Fibroblast of skin of right biceps (primary cell): ENCODE measurements at places on chromosomes 12 and 14.

GRCh38 chr12:7542813-7543212 is 39.2 kb upstream of the CD163 start:
- DNase-seq: peak; percentile 67

- no peak for DNase-seq
These were observed 6.8 kb upstream of the EID3 start for GRCh38 chr12:104296718-104297117.

GRCh38 chr12:100199347-100200149 is 1.1 kb upstream of the ACTR6 start:
- peak; percentile 22 for DNase-seq

DNA sequence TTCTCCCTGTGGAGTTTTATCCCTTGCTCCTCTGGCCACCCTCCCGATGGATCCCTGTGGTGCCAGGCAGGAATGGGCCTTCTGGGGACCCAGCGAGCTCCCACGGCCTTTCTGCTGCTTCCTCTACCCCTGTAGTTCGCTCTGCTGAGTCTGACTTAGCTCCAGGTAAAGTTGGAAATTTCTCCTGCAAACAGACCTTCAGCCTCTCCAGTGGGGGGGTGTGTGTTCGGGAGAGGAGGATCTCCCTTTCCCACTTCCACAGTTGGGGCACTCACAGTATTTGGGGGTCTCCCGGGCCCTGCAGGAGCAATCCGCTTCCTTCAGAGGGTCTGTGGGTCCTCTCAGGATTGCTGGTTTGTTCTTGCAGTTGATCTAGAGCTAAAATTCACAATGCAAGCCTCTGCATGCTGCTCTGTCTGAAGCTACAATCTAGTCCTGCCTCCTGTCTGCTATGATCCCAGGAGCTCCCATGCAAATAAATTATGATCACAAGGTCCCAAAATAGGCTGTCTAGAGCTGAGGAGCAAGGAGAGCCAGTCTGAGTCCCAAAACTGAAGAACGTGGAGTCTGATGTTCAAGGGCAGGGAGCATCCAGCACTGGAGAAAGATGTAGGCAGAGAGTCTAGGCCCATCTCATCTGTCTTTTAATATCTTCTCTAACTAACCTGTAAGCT is 18.3 kb downstream of the MTRFR start:
- DNase-seq: no peak

DNA sequence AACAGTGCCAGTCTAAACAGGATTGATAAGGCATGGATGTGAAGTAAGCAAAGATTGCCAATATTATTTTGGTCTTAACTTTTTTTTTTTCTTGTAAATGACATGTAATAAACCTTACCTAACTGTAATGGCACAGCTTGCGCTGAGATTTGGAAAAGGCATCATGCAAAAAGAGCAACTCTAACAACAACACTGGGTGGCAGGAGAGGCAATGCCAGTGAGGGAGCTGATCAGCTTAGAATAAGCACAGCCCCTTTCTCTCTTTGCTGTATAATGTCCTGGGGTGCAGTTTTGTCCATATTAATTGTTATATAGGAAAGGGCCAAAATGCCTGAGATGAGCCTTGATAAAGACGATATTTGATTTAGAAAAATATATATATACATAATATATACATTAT is 1589.7 kb upstream of the FLRT2 start:
- no peak for DNase-seq

GRCh38 chr14:39369029-39369428 is 63.2 kb downstream of the FBXO33 start:
- no peak for DNase-seq

DNA sequence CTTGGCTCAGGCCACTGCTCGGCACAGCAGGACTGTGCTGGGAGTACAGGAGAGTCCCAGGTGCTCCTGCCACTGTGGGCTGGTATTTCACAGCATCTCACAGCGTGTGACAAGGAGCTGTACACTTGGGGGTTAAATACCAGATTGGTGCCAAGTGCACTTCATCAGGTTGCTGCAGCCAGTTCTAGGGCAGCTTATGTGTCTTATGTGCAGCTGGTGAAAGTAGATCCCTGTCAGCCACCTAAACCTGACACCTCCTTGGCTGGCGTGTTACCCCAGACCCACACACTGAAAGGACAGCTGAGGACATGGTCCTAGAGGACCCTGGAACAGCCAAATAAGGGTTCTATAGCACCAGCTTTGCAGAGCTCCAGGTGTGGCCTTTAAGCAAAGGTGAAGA is 18.9 kb downstream of the PLEKHH1 start:
- no peak for DNase-seq

DNA sequence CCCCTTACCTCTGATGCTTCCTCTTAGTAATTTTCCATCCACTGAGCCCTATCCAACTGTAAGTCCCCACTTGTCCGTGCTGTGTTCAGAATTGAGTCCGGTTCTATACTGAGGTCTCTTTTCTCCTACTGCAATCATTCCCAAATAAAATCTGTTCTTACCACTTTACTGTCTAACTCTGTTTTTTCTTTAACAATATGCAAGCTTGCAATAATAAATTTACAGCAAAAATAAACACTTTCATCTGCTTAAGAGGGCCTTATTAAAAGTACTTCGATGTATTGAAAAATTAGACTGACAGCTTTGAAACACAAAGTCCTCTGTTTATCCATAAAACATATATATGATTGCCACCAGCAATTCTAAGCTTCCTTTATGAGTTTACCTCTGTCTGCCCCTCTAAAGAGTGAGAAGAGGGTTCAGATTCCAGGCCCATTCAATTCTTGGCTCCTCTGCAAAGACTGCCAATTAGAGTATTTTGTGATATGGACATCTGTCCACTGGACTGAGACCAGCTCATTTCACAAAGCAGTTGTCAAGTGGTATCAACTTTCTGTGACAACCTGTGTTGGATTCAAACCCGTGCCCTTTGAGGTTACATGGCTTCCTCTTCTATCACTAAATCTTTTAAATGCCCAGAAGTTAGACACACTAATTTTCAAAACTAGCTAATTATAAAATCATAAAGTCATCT is 39.9 kb upstream of the G2E3 start:
- DNase-seq: no peak

GRCh38 chr14:28294834-28295440 is 471.6 kb upstream of the FOXG1 start:
- DNase-seq: peak; percentile 43

DNA sequence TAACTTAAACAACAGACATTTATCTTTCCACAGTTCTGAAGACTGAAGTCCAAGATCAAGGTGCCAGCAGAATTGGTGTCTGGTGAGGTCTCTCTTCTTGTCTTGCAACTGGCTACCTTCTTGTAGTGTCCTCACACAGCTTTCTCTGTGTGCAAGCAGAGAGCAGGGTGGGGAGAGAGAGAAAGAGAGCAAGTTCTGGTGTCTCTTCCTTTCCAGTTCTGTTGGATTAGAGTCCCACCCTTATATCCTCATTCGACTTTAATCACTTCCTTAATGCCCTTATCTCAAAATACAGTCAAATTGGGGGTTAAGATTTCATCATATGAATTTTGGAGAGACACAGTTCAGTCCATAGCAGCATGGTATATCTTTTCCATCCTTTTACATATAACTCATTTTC is 40.8 kb downstream of the DYRK2 start:
- no peak for DNase-seq

- no peak for DNase-seq
These were observed 953 bp upstream of the NXPH4 start for GRCh38 chr12:57215668-57216013.

DNA sequence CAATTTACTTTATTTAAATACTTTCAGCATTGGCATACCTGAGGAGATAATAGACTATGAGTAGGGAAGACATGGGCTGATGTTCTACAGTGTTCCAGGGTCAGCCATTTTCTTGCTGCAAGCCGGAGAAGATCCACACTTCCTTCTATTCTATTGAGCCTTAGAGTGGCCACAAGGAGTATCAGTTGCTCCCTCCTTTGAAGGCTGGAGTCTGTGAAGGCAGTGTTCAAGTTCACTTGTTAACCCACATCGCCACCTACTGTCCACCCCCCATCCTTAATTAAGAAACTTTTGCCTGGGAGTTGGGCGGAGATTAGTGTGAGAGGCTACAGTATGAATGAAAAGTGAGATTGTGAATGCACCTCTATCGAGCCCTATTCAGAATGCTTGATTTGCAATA is 666.6 kb downstream of the NRXN3 start:
- peak; percentile 48 for DNase-seq

DNA sequence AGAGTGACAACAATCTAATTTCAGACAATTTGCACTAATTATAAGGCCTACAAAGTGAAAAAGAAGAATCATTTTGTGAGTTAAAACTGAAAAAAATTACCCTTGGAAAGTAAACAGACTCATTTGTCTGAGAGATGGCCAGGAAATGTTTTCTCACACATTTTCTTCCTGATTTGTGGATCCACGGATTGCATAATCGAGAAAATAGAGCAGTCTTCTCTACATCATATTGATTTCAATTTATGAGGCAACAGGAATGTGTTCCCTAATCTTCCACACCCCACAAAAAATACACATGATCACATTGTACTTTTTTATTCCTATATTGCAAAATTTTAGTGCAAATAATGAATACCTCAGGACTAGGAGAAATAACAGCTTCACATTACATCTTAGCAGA is 160.8 kb downstream of the CCER1 start:
- DNase-seq: no peak

DNA sequence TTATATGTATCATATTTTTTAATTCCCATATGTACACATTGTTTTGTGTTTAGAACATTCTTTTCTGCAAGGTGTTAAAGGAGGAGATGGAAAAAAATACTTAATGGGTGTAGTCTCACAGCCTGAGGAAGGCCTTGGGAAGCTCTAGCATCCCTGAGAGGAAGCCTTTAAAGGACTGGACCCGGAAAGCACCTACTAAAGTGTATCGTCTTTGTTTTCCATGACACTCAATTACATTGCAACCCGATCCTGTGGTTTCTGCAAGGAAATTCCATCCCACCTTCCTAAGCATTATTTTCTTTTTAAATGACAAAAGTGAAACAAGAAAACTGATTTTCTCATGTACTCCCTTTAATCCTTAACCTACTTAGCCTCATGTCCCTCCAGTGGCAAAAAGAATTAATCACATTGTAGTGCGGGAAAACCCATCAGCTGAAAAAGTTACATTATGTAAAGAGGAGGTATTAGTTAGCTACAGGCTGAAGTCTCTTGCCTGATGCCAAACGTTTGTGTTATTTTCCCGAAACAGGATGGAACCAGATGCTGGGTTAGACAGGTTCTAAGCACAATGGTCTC is 147.8 kb upstream of the CPSF6 start:
- DNase-seq: no peak

DNA sequence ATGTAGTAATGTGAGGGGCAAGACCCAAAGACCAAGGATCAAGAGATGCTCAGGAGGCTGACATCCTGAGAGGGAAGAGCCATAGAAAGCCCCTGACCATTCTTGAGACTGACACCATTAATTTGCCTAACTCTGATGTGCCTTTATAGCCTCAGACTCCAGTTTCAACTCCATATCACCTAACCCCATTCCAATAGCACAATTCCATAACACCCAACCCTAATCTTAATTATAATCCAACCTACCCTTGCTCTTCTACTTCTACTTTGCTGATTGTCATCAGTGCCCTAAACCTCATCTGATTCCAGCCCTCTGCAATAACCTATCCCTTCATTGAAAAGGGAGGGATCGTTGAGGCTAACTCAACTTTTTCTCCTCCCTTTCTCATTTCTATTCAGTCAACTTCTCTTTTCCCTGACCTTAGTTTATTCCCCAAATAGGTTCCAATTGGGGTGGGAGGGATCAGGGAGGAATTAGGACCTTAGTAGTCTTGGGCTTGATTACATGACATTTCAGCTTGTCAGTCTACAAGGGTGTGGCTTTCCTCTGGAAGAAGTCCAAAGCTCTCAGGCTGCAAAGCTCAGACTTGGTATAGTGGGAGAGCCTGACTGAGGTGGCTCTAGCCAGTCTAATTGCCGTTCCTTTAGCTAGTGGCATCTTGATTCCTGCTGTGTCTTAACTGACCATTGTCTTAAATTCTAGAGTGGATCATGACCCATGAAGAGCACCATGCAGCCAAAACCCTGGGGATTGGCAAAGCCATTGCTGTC is 3.1 kb downstream of the PFKM start:
- no peak for DNase-seq

DNA sequence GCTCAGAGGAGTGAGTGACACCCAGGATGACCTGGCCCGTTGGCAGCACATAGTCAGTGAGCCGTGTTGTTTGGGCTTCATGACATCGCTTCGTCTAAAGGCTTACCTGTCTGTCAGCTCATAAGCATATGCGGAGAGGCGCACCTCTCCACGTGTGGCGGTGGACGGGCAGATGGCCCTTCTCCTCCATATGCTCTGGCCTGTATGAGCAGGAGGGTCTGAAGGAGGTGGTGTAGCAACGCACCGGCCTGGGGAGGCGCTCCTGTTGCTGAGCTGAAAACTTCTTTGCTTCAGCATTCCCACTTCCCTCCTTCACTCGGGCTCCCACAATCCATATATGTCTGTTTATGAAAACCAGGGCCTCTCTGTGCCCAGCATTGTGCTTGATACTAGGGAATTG is 186.1 kb downstream of the TSPAN9 start:
- no peak for DNase-seq

- no peak for DNase-seq
These were observed 199.4 kb upstream of the RTL1 start for GRCh38 chr14:101102875-101103274.

GRCh38 chr12:92144631-92145480 is 790 bp downstream of the BTG1 start:
- DNase-seq: peak; percentile 76

DNA sequence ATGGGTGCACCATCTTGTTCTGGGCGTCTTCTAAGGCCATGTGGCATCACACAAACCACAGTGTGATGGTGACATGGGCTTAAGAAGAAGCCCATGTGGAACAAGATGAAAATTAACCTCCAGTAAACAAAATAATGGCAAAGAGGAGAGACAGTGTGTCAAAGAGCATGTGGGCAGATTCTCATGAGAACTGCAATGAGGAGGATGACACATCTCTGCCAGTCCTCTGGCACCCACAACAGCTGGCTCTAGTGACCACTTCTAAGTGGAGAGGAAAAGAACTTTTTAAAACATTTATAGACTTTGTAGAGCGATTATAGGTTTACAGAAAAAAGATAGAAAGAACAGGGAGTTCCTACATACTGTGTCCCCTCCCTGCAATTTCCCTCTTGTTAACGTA is 401.4 kb downstream of the ATP23 start:
- DNase-seq: no peak

DNA sequence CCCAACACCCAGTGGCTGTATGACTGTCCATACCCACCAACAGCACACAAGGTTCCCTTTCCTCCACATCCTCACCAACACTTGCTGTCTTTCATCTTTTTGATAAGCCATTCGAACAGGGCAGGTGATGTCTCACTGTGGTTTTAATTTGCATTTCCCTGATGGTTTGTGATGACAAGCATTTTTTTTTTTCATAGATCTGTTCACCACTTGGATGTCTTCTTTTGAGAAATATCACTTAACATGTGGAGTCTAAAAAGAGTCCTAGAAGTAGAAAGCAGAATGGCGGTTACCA is 198.1 kb upstream of the DIO3 start:
- no peak for DNase-seq

- DNase-seq: no peak
These were observed 57.0 kb upstream of the DIO3 start for GRCh38 chr14:101504096-101504948.

DNA sequence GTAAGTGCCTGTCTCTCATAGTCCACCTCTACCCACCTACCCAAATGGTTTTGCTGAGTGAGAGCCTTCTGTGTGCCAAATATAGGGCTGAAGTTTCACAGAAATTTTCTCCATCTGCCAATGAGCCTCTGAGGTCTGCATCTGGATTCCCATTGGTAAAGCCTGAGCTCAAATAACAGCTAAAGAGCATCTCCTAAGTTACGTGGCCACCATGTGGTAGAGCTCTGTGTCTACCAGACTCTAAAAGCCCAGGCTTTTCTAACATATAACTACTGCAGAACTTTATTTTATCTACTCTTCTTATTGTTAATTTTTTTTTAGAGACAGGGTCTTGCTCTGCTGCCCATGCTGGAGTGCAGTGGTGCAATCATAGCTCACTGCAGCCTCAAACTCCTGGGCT is 16.0 kb downstream of the AMDHD1 start:
- peak; percentile 7 for DNase-seq
